Hair follicle dermal papilla cell (primary cell): ENCODE measurements at places on chromosomes 13 and 19. TPM values are rescaled to one million over a fixed set of nuclear protein-coding genes. Genes with fewer than 3 reads are reported as not detected.

The SIGLEC12 gene
- not detected in 2 replicates for total RNA-seq

The TMIGD2 gene
- 0.36 TPM in 1 of 2 replicates, not detected in the other for total RNA-seq

The OR7D2 gene
- total RNA-seq, result not detected in 2 replicates

The PRR19 gene
- 0.32 and 0.49 TPM in 2 replicates for total RNA-seq

The ZNF100 gene
- total RNA-seq, result 1.6 and 4.1 TPM in 2 replicates

The SULT2A1 gene
- total RNA-seq, result not detected in 2 replicates
